ENCODE measurements at places on chromosomes 7 and 10. TPM values are rescaled to one million over a fixed set of nuclear protein-coding genes. Genes with fewer than 3 reads are reported as not detected.

DNA sequence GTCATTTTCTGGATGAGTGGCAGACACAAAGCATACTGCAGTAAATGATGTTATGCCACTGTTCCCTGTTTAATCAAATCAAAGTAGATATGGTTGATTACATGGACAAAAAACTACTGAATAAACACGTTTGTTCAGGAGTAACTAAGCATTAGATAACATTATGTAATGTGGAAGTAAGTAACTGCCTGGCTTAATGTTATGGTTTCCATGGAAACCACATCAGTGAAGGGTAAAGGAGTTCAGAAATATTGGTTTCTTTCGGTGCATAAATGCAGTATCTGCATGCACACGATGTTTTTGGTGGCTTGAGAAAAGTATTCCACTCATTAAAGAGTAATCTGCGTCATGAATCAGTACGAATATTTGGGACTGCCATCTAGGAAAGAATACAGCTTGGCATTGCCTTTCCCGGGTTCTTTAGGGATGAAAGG lies 131.3 kb upstream of the PRKCQ start:
- DNase-seq: no peak

Gene HTR5A
- polyA plus RNA-seq: not detected

GRCh38 chr7:151277631-151278030 lies 29.1 kb upstream of the SMARCD3 start:
- no peak for DNase-seq

- DNase-seq: no peak
These were observed 35.0 kb downstream of the NSUN6 start for GRCh38 chr10:18616337-18616736.

Gene EPO
- not detected for polyA plus RNA-seq

Gene EN2
- polyA plus RNA-seq: 0.24 TPM

- no peak for DNase-seq
These were observed 76.1 kb upstream of the PDSS1 start for GRCh38 chr10:26621243-26621888.

Gene DKK1
- polyA plus RNA-seq: 42.8 TPM

- no peak for DNase-seq
These were observed 23.1 kb downstream of the LRRC4 start for GRCh38 chr7:128008141-128008540.

Gene ZNF33B
- 9.9 TPM for polyA plus RNA-seq

DNA sequence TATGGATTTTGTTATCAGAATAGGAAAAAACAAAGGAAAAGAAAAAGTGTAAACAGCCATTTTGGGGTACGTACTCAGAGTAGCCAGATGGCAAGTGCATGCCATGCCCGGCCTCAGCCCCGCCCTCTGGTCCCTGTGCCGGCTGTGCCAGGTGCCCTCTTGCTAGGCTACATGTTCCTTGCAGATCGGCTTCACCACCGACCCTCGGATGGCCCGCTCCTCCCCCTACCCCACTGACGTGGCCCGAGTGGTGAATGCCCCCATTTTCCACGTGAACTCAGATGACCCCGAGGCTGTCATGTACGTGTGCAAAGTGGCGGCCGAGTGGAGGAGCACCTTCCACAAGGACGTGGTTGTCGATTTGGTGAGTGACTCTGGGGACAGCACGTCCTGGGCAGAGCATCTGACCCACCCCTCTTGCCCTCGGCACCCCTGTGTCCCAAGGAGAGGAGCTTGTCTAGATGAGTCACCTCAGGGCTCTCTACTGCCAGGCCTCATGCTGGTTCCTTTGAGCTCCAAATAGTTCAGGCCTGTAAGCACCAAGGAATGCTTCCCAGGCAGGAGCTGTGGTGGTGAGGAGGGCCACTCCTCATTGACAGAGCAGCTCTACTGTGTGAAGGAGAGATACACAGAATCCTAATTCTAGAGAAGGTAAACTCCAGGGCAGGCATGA lies 54.9 kb upstream of the ZMIZ2 start:
- no peak for DNase-seq

Gene SPAM1
- polyA plus RNA-seq: not detected

DNA sequence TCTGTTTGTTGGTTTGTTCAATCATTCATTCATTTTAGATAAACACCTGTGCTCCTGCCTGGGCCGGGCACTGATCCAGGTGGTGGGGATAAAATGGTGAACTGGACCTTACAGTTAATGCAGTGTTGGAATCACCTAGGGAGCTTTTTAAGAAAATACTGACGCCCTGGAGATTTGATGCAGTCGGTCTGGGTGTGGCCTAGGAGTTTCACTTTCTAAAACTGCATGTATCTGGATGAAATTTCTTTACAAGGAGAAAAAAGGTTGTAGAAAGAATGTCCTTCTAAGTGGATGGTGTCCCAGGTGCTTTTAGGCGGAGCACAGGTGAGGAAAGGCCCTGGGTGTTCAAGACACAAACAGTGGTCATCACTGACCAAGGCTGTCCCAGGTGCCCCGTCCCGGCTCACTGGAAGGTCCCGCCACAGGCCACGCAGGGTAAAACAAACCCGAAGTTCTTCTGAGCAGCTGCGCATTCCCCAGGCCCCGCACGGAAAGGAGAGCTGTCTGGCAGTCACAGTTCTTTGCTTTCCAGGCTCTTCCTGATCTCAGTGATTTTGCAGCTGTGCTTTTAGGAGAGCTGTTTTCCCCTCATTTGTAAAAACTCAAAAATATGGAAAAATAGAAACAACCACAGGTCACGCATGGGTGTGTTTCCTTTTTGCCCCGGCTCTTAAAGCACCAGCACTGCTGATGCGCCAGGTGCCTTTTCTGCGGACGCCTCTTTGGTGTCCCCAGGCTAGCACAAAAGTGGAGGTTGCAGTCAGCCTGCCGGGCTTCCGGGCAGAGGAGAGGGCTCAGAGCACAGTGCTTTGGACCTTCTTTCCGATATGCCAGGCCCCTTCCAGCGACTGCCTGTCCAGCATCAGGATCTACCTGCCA lies 161.9 kb downstream of the GRK5 start:
- no peak for DNase-seq

GRCh38 chr10:116720241-116720643 lies 22.1 kb downstream of the HSPA12A start:
- no peak for DNase-seq

GRCh38 chr10:96789571-96790108 lies 42.5 kb upstream of the LCOR start:
- no peak for DNase-seq

DNA sequence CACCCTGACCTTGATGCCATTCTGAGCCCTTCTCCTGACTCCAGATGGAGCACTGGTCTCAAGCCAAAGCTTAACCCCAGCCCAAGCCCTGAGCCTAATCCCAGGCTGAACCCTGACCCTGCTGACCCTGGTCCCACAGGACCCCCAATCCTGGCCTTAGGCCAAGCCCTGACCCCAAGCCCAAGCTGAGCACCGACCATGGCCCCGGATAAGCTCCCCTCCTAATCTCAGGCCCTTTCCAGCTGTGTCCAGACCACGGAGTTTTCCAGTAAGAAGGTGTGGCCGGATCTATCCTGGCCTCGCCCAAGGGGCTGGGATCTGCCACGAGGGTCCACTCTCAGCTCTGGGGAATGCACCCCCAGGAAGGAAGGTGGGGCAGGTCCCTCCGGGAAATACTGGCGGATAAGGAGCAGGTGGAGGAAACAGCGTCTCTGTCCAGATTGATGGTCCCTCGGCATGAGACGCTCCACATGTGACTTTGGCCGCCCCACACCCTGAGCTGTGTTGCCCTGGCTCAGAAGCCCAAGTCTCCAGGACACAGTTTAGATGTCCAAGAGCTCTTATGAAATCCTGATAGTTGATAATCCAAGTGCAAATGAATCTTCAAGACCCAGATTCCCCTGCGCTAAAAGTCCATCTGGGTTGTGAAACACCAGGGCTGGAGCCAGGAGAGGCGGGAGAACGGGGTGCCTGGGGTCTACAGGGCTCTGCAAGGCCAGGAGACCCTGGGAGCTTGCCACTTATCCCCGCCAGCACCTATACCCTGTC lies 10.4 kb downstream of the ELN start:
- DNase-seq: no peak

- no peak for DNase-seq
These were observed 16.0 kb downstream of the RASGEF1A start for GRCh38 chr10:43250615-43251418.

Gene UNCX
- not detected for polyA plus RNA-seq

DNA sequence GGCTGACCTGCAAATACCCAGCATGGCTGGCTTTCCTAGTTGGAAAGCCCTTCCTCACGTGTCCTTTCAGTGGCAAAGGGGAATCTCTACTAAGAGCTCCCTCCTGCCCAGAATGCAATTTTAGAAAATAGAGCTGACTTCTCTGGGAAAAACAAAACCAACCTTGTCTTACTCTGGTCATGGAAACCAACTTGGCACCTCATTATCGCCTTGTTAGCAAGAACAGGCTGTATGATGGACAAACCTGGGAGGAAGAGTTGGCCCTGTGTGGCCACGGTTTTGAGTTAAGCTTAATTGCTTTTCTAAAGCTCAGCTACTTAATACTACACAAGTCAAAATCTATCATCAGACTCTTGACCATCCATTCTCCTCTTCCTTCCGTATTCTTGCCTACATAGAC lies 94.1 kb upstream of the PDCD4 start:
- no peak for DNase-seq

GRCh38 chr10:125055446-125055845 lies 104.9 kb downstream of the CTBP2 start:
- no peak for DNase-seq

GRCh38 chr10:62270020-62270419 lies 1.4 kb upstream of the RTKN2 start:
- DNase-seq: no peak

GRCh38 chr10:62580396-62580795 lies 206.2 kb downstream of the ZNF365 start:
- DNase-seq: no peak

Gene MXI1
- polyA plus RNA-seq: 14.8 TPM

DNA sequence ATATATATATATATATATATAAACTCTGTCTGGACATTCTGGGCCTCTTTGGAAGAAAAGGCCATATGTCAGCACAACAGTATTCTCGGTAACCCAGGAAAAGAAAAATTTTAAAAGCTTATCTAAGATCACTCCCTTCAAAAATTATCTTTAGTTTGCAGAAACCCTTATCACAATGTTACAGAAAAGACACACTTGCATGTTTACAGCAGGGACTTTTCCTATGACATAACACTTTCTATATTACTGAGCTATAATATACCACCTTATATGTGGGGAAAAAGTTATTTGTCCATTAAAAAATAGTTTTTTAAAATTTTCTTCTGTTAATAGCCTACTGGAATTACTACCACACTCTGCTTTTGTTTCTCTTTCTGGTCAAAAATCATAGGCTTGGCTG lies 25.4 kb downstream of the ANKRD61 start:
- DNase-seq: no peak

Gene ABCC2
- 27.4 TPM for polyA plus RNA-seq

GRCh38 chr7:10315881-10316280 lies 657.8 kb upstream of the PHF14 start:
- no peak for DNase-seq

Gene CRYGN
- 0.24 TPM for polyA plus RNA-seq
